ENCODE measurements at places on chromosomes 4 and X.

DNA sequence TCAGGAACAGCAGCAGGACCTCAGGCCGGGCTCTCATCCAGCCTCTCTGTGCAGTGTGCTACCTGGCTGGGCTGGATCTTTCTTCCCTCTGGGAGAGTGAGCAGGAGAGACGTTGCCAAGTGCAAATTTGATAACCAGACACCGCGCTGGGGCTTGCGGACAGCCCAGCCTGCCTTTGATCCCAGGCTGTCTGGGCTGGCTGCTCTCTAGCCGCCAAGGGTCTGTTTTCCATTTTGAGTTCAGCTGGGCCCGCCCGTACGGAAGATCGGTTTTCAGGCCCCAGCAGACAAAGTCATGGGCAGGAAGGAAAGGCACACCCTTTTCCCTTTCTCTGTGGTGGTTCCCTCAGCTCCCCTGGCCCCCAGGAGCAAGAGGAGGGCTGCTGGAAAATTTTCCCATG, 90.2 kb downstream of the CPZ start:
- no peak for DNase-seq

DNA sequence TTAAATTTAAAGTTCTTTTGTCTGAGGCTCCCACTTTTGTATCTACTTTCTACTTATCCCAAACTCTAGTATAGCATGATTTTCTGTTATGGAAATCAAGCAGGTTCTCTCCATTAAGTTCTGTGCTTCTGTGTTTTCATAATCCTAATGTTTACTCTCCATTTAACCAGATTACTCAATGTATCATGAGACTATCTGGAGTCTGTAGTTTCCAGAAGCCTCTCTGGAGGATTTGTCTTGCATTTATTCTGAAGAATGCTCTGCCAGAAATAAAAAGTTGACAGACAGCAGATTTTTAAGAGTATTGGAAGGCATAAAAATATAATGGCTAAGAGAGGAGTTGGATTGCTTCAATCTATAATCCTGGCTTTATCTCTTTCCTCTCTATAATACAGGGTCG, 39.2 kb upstream of the PLS3 start:
- DNase-seq: no peak

DNA sequence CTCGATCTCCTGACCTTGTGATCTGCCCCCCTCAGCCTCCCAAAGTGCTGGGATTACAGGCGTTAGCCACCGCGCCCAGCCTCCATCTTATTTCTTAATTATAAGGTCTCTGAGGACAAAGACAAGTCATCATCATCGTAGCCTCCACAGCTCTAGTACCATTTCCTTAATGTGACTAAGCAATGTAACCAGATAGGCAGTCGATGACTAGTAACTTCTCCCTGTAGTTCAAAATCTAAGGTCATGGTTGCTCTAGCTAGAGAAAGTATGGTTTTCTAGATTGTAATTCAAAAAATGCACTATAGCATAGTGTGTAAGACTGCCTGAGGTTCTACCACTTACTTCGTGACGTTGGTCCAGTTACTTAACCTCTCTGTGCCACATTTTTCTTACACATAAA, 6.9 kb downstream of the SLC39A8 start:
- no peak for DNase-seq

- no peak for DNase-seq
Observed at GRCh38 chr4:98539741-98540140, 118.7 kb downstream of the TSPAN5 start.

- no peak for DNase-seq
Observed at GRCh38 chrX:86237482-86237881, 89.2 kb downstream of the DACH2 start.

Data from fibroblast of skin of left biceps (primary cell).